Activated naive CD4-positive, alpha-beta T cell treated with anti-CD3 and anti-CD28 coated beads, Interleukin-2, amount 10 ng/mL, durations not matched to agents 7 days and 5 days (primary cell): ENCODE measurements at places on chromosomes 7 and 10.

DNA sequence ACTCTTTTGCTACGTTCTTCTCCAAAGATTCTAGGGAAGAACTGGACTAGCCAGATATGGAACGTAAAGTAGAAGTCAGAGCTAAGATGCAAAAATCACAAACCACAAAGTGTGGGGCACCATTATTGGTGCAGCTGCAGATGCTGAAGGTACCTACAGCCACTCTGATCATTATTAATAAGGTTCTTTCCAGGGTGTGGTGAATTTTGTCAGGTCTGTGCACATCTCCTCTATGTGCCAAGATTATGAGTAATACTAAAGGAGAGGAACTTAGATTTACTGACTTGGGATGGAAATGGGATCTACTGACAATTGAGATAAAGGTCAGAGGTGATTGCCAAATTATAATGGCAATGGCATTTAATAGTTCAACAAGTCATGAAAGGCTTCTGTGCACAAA lies 148.2 kb downstream of the RAPGEF5 start:
- H3K27ac ChIP-seq: no peak overlapping the region
- no peaks in the 10 kb centered on the region for H3K36me3 ChIP-seq
- H3K27me3 ChIP-seq: peaks cover 20% of the 10 kb centered on the region
- no peaks in the 10 kb centered on the region for H3K4me1 ChIP-seq

GRCh38 chr7:151416941-151417315 lies 7.1 kb upstream of the WDR86 start:
- DNase-seq: no peak
- peaks cover 65% of the 10 kb centered on the region for H3K27me3 ChIP-seq
- no peak overlapping the region for H3K4me3 ChIP-seq

GRCh38 chr10:12812571-12812970 lies 188.9 kb downstream of the CCDC3 start:
- no peak for DNase-seq
- no peaks in the 10 kb centered on the region for H3K27me3 ChIP-seq
- no peak overlapping the region for H3K4me3 ChIP-seq
- no peak overlapping the region for H3K27ac ChIP-seq
- no peaks in the 10 kb centered on the region for H3K4me1 ChIP-seq

DNA sequence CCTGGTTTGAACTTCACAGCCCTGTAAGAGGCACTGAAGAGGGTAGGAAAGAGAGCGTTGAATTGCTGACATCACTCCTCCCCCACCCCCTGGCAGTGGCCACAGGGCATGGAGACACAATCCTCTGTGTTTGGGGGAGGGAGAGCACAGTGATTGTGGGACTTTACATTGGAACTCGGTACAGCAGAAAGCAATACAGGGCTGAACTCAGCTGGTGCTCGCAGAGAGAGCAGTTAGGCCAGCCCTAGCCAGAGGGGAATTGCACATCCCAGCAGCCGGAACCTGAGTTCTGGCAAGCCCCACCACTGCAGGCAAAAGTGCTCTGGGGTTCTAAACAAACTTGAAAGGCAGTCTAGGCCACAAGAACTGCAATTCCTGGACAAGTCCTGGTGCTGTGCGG lies 24.0 kb upstream of the CUL1 start:
- H3K36me3 ChIP-seq: peaks cover 2% of the 10 kb centered on the region
- H3K27me3 ChIP-seq: peaks cover 25% of the 10 kb centered on the region
- no peak for DNase-seq
- H3K4me1 ChIP-seq: peaks cover 7% of the 10 kb centered on the region

DNA sequence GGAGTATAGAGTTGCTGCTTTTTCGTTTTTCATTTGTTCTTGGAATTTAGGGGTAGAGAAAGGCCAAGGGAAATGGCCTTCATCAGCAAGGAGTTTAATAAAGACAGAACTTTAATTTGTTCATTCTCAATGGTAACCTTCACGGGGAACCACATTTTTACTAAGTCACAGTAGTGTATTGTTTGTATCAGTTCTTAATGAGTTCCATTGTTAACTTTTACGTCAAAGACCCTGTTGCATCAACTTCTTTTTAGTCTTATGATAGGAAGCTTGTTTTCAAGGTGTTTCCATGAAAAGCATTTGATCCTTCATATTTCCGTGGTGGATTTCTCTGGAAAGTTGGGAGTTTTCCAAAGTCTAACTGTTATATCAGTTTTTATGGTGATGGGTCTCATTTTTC lies 169.9 kb downstream of the CREB5 start:
- H3K27ac ChIP-seq: no peak overlapping the region
- H3K27me3 ChIP-seq: peaks cover 9% of the 10 kb centered on the region
- H3K36me3 ChIP-seq: no peaks in the 10 kb centered on the region
- H3K4me3 ChIP-seq: no peak overlapping the region

GRCh38 chr10:42887734-42888503 lies 105.3 kb downstream of the BMS1 start:
- no peak overlapping the region for H3K27ac ChIP-seq
- no peak overlapping the region for H3K4me3 ChIP-seq
- peaks cover 1% of the 10 kb centered on the region for H3K36me3 ChIP-seq
- peaks cover 5% of the 10 kb centered on the region for H3K27me3 ChIP-seq

GRCh38 chr10:50456719-50457118 lies 167.0 kb downstream of the SGMS1 start:
- H3K27me3 ChIP-seq: no peaks in the 10 kb centered on the region
- H3K4me3 ChIP-seq: no peak overlapping the region
- no peak for DNase-seq
- H3K4me1 ChIP-seq: no peaks in the 10 kb centered on the region
- no peak overlapping the region for H3K27ac ChIP-seq
- peaks cover 8% of the 10 kb centered on the region for H3K36me3 ChIP-seq

DNA sequence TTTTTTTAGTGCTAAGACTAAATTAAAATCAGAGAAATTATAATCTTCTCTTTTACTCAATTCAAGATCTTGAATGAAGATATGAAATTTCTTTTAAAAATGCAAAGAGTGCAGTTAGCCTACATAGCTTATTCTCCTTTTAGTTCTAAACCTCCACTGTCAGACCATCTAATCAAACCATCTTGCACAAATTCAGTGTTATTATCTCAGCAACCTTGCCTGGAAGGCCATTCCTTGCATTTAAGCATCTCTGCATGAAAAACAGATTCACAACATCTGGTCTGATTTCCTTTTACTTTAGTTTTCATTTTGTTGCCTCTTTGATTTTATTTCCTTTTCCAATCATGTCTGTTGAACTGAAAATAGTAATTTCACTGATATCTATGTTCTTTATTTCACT lies 527.2 kb upstream of the LRRTM3 start:
- H3K4me3 ChIP-seq: no peak overlapping the region
- no peak overlapping the region for H3K27ac ChIP-seq
- H3K36me3 ChIP-seq: no peaks in the 10 kb centered on the region
- DNase-seq: no peak
- H3K27me3 ChIP-seq: no peaks in the 10 kb centered on the region

GRCh38 chr7:1095621-1096155 lies 7.8 kb downstream of the GPER1 start:
- no peak overlapping the region for H3K4me3 ChIP-seq
- no peaks in the 10 kb centered on the region for H3K27me3 ChIP-seq
- H3K36me3 ChIP-seq: no peaks in the 10 kb centered on the region
- DNase-seq: no peak

- H3K4me1 ChIP-seq: no peaks in the 10 kb centered on the region
- H3K27me3 ChIP-seq: no peaks in the 10 kb centered on the region
- no peak overlapping the region for H3K4me3 ChIP-seq
- DNase-seq: no peak
- H3K36me3 ChIP-seq: no peaks in the 10 kb centered on the region
- no peak overlapping the region for H3K27ac ChIP-seq
These were observed 247.5 kb upstream of the GALNT17 start for GRCh38 chr7:70884440-70884764.

DNA sequence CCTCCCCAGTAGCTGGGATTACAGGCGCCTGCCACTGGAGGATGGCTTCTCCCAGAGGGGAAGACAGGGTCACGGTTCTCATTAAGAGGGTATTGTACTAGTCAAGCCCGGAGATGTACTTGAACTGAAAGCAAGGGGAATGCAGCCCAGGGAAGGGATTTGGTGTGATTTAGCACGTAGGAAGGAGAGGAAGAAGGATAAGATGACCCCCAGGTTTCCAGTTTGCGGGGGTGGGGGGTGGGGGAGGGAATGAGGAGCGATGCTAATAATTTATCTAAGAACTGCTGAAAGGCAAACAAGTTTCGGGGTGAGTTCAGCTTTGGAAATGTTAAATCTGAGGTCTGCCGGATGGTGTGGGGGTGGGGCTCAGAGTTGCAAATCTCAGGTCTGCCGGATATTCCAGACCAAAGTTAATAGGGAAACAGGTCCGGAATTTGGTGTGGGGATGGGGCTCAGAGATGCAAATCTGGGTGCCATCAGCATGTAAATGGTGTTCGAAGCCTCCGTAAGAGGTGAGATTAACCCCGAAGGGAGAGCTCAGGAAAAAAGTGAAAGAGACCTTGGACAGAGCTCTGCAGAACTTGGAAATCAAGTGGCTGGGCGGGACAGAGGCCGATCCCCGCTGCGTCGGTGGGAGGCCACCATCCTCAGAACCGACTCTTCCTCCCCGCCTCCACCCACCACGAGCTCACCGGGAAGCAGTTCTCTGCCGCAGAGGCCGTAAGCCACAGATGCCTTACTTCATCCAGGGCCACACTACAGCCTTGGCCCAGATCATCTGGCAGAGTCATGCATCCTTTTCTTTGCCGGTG lies 1.6 kb upstream of the SEPHS1 start:
- peak; percentile 58 for DNase-seq
- H3K4me1 ChIP-seq: peaks cover 76% of the 10 kb centered on the region
- peaks cover 11% of the 10 kb centered on the region for H3K36me3 ChIP-seq
- H3K27ac ChIP-seq: peak overlapping the region; percentile 99
- peak overlapping the region; percentile 93 for H3K4me3 ChIP-seq
- peaks cover 21% of the 10 kb centered on the region for H3K27me3 ChIP-seq

DNA sequence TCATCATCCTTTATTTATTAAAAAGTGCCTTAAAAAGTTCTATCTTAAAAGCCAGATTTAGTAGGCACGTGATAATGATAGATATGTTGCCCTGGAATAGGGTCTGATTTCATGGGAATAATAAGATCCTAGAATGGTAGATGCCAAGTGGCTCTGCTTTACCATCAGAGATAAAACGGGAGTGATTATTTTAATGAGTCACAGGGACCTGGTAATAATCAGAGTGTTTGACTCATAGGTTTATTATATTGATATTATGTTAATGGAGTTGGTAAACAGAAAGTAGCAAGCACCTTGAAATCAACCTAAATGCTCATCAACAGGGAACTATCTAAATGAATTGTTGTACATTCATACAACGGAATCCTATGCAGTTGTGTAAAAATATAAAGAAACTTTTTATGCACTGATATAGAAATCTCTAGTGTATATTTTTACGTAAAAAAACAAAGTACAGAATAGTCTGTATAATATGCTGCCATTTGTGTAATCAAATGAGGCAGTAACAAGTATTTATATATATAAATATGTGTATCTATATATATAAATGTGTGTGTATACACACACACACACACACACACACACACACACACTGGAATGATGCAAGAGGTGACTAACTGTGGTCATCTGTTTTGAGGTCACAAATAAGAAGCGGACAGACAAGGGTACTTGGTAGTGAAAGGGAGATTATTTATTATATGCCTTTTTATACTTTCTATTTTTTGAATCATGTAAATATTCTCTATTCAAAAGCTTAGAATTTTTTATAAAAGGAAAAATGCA lies 78.6 kb upstream of the DYNC1I1 start:
- no peak overlapping the region for H3K27ac ChIP-seq
- peaks cover 4% of the 10 kb centered on the region for H3K27me3 ChIP-seq
- H3K36me3 ChIP-seq: no peaks in the 10 kb centered on the region
- no peak for DNase-seq
- no peaks in the 10 kb centered on the region for H3K4me1 ChIP-seq

DNA sequence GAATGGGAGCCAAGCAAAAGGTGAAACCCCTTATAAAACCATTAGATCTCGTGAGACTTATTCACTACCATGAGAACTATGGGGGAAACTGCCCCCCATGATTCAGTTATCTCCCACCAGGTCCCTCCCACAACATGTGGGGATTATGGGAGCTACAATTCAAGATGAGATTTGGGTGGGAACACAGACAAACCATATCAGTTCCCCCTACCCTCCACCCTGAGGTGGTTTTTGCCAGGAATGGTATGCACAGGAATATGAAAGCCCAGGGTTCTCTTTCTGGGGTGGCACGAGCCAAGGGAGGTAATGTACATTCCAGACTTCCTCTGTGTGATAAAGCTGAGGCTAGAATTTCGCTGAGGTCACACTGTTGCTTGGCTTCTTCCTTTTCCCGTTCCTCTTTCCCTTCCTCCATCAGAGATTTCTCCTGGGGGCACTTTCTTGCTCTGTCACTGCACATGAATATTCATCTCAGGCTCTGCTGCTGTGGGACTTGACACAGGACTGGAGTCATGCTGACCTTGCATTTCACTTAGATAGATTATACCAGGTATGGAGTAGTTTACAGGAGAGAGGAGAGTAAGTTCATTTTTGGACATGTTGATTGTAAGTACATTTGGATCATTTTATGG lies 347.0 kb upstream of the MTPN start:
- no peak for DNase-seq
- no peaks in the 10 kb centered on the region for H3K27me3 ChIP-seq
- H3K4me1 ChIP-seq: no peaks in the 10 kb centered on the region
- no peak overlapping the region for H3K4me3 ChIP-seq

DNA sequence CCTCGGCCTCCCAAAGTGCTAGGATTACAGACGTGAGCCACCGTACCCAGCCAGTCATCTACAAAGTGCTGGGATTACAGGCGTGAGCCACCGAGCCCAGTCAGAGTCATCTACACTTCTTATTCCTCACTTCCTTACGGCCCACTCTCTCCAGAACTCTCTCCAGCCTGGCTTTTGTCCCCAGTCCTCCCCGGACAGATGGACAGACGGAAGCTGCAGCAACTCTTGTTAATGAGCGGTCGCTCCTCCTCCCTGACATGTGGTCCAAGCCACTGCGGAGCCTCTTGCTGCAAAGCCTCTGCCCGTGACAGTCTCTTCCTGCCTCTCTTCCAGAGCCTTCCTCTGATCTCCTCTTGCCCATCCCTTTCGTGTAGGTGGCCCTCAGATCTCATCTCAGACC lies 45.9 kb downstream of the TMEM270 start:
- no peak for DNase-seq
- H3K27me3 ChIP-seq: peaks cover 20% of the 10 kb centered on the region
- H3K36me3 ChIP-seq: no peaks in the 10 kb centered on the region

GRCh38 chr7:73433924-73434700 lies 534 bp downstream of the FZD9 start:
- DNase-seq: peak; percentile 27
- no peak overlapping the region for H3K4me3 ChIP-seq
- H3K27me3 ChIP-seq: peaks cover 25% of the 10 kb centered on the region
- no peak overlapping the region for H3K27ac ChIP-seq
- H3K4me1 ChIP-seq: peaks cover 11% of the 10 kb centered on the region

- no peak overlapping the region for H3K27ac ChIP-seq
- H3K36me3 ChIP-seq: peaks cover 6% of the 10 kb centered on the region
- DNase-seq: no peak
- H3K27me3 ChIP-seq: no peaks in the 10 kb centered on the region
- no peak overlapping the region for H3K4me3 ChIP-seq
These were observed 4.8 kb downstream of the DHTKD1 start for GRCh38 chr10:12073526-12073925.
